ENCODE measurements at places on chromosomes 16 and 17.

GRCh38 chr17:78729641-78730040 lies 52.4 kb downstream of the CYTH1 start:
- no peak for DNase-seq

DNA sequence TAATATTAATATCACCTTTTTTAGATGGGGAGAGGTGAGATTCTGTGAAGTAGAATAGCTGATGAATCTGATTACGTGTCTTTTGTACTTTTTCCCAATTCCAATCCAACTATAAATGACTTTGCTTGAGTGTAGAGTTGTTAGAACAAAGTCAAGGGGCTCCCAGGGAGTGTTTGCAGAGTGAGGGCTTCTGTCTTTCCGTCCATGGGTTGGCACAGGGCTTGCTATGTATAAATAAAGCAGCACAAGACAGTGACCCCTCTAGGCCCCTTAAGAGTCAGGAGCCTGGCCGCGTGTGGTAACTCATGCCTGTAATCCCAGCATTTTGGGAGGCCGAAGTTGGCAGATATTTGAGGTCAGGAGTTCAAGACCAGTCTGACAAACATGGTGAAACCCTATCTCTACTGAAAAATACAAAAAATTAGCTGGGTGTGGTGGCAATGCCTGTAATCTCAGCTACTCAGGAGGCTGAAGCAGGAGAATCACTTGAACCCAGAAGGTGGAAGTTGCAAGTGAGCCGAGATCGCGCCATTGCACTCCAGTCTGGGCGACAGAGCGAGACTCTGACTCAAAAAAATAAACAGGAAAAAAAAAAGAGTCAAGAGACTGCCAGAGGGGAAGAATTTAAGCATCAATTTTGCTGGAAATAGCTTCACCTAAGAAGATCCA lies 127.9 kb upstream of the HS3ST3A1 start:
- no peak for DNase-seq

- no peak for DNase-seq
Observed at GRCh38 chr16:48958681-48959080, 323.0 kb downstream of the CBLN1 start.

- no peak for DNase-seq
Observed at GRCh38 chr16:89613231-89613953, at the start of gene DPEP1. Gene DPEP1, plus strand, starts transcription at chr16:89613642. Its CDS starts 16,769 bp downstream, at chr16:89630411.

DNA sequence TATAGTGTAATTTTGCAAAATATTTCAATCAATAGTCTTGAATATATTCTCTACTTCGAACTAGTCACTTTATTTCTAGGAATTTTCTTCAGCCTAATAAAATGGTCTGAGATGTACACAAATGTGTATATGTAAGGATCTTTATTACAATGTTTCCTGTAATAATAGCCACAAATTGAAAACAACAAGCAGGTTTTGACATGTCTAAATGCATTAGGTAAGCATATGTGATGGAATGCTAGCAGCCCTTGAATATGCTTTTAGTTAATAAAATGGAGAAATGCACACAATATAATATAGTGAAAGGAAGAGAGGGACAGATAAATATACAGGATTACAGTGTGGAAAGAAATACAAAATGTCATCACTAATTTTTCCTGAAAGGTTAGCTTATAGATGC lies 196.5 kb upstream of the IRX5 start:
- no peak for DNase-seq

Data from NCI-H2029 treated with DMSO at 0.1 percent for 48 hours (cell line).